ENCODE measurements at places on chromosomes 5 and 9.
A peak's percentile ranks its signal among the peaks of the same experiment; 100 is the strongest.

DNA sequence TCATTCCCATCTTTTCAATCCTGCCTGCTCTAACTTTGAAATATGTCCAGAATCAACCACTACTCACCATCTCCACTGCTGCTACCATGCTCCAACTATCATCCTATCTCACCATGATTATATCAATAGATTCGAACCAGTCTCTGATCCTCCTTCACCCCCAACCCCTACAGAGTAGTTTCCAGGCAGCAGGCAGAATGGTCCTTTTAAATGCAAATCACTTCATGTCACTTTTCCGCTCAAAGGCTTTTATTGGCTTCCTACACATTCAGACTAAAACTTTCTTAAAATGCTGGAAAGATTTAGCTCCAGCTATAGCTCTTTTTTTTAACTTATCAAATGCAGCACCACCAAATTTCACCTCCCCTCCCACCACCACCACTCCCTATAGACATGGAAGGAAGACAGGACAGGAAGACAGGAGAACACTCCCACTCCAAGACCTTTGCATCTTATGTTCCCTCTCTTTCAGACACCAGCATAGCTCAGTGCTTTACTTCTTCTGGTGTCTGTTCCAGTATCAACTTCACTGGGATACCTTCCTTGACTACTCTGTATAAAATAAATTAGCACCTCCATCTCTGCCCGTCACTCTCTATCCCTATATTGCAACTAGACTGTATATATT, 9.9 kb upstream of the PPP2R2B start:
- no peak for DNase-seq

DNA sequence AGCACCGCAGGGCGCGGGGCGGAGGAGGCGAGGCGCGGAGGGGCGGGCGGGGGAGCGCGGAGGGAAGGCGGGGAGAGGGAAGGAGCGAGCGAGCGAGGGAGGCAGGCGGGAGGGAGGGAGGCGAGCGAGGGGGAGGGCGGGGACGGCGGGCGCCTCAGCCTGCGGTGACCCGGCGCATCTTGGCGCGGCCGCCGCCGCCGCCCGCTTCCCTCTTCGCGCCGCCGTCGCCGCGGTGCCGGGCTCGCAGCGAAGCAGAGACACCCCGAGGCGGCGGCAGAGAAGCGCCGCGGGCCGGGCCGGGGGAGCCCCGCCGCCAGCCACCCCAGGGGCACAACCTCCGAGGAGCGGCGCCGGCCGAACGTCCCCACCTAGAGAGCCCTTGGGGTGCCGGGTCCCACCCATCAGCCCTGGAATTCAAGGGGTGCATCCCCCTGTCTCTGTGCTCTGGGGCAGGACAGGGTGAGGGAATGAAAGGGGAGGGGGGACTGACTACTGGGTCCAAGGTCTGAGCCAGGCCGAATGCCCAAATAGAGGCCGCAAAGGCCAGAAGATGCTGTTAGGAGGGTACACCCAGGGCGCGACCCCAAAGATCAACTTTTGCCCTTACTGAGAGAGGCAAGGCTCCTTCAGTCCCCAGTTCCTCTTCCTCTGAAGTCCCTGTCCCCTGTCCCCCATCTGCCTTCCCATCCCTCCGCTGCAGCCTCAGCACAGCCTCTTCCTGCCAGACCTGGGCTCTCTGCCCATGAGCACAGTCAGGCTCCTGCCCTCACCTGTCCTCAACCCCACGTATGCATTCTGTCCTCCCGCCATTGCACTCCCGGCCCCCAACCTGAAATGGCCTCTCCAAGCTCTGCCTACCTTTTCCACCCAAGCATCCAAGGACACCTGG, at the start of gene ADAMTS2:
Gene ADAMTS2, minus strand, starts transcription at position 29 of the 889 bp plus-strand sequence. CDS start 133 bp downstream, outside the sequence.
- peak; percentile 12 for DNase-seq

DNA sequence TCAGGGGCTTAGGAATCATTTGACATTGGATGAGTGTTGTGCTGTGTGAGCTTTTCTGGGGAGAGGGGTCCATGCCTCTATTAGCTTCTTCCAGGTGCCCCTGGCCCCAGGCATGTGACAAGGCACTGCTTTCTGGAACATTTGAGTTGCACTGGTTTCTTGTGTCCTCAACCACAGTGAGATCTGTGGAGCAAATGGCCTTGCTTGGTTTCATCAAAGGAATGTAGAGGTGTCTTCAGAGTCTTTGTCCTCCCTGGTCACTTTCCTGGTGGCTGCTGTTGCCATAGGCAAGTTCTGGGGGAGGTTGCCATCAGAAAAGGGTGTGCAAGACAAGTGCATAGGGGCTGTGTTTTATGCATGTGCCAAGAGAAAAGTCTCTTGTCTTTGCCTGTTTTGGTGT, 157.5 kb downstream of the MACROH2A1 start:
- DNase-seq, result no peak

- DNase-seq, result no peak
Observed at GRCh38 chr5:146796144-146796543, 82.4 kb downstream of the PPP2R2B start.
